Stimulated activated CD4-positive, alpha-beta T cell treated with anti-CD3 and anti-CD28 coated beads, TNF-alpha, amount 100 ng/mL, for 4 hours (primary cell): ENCODE measurements at places on chromosomes 2 and 18.

GRCh38 chr18:54774981-54775665 is 53.2 kb upstream of the RAB27B start:
- DNase-seq, result no peak

DNA sequence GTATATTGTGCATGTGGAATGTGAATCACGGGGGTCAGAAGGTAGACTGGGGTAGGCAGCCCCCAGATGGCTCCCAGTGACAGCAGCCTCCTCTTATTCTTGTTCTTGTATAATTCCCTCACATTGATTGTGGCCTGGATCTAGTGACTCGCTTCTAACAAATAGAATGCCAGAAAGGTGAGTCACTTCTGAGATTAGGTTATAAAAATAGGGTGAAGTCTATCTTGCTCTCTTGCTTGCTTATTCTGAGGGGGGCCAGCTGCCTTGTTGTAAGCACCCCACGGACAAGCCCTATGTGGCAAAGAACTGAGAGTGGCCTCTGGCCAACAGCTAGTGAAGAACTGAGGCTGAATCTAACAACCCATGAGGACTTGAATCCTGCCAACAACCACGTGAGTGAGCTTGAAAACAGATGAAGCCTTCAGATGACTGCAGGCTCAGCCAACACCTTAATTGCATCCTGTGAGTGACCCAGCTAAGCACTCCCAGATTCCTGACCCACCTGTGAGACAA is 15.6 kb upstream of the RMND5A start:
- no peak for DNase-seq

GRCh38 chr2:222671259-222672067 is at the start of gene MOGAT1:
Gene MOGAT1, plus strand, starts transcription at chr2:222671658. Its CDS starts 128 bp downstream, at chr2:222671786.
- no peak for DNase-seq

GRCh38 chr18:49691177-49691608 is 122.1 kb downstream of the ACAA2 start:
- DNase-seq, result no peak

- DNase-seq, result no peak
Observed at GRCh38 chr2:106139238-106139935, 54.7 kb downstream of the UXS1 start.

GRCh38 chr2:197159661-197160211 is 150.8 kb downstream of the ANKRD44 start:
- DNase-seq, result no peak

DNA sequence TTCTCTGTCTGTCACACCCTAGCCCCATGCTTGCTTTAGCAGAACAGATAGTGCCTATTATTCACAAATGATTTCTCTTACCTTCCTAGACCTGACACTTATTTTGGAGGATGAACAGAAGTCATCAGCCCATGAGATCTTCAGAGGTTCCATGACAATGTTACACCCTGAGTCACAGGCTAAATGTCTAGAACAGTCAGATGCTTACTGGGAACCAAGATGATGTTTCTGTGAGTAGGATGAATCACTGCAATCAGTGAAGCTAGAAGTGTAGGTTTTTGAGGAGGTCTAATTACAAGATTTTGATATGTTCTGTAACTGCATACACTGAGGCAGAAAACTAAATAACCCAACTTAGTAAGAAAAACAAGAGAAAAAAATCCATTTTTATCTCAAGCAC is 123.0 kb upstream of the THUMPD2 start:
- no peak for DNase-seq
